A549 treated with dexamethasone at 1 μM for 4 hours (cell line): ENCODE measurements at places on chromosomes 13 and 19. TPM values are rescaled to one million over a fixed set of nuclear protein-coding genes. Genes with fewer than 3 reads are reported as not detected.

ANO8 gene
- total RNA-seq: 1.4 to 3.3 TPM (median 2.8 TPM) in 5 replicates

RPL13A gene
- total RNA-seq: 3,612 to 4,177 TPM (median 3,742 TPM) in 5 replicates

ICAM5 gene
- total RNA-seq: 0.19 to 0.93 TPM (median 0.81 TPM) in 5 replicates

ZNF136 gene
- total RNA-seq: 1.3 to 1.6 TPM (median 1.5 TPM) in 5 replicates

ZNF563 gene
- total RNA-seq: not detected in 5 replicates

ADM5 gene
- total RNA-seq: 3.0 to 5.7 TPM (median 5.0 TPM) in 5 replicates

ZNF784 gene
- 4.7 to 6.7 TPM (median 5.4 TPM) in 5 replicates for total RNA-seq
